EL (cell line): ENCODE measurements at places on chromosomes 12 and 14.

DNA sequence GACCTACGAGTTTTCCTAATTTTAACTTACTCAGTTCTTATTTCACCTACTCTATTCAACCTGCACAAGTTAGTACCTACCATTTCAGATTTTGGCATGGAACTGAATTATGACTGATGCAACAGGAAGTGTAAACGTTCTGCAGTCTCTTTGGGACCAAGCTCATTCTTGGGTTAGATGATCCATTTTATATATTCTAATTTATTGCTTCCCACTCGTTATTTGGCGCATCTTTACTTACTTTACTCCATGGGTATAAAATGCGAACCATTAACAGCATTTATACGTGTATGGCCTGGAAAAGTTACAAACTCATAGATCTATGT lies 1.0 kb upstream of the EML1 start:
- no peak for DNase-seq

GRCh38 chr12:48280572-48280971 lies 70.1 kb downstream of the ZNF641 start:
- no peak for DNase-seq

- DNase-seq, result no peak
Observed at GRCh38 chr14:24418492-24418873, 11.0 kb downstream of the CBLN3 start.

- DNase-seq, result peak; percentile 98
Observed at GRCh38 chr12:12839873-12840579, 26.9 kb downstream of the DDX47 start.

DNA sequence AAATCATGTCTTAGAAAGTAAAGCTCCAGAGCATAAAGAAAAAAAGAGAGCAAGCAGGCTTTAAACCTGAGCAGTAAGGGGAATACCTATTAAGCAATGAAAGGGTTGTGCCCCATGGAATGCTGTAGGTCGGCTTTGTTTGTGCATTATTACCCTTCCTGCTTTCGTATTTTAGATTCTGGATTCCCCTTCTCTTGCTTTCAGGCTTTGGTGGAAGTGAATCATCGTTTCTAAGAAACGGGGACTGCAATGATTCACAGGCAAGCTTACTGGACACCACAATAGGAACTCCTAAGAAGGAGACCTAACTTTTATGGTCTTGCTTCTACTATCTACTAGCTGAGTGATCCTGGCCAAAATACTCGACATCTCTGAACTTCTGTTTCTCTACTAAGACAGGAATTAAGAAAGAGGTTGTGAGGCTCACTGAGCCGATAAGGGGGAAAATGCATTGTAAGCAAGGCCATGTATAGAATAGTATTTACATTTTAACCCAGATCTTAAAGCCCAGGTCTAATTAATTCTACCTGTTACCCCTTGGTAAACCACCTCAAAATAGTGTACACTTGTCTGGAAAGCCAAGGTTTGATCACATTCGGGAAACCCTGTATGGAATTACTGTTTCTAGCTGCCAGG lies 1.2 kb upstream of the BMAL2 start:
- DNase-seq, result peak; percentile 91

- no peak for DNase-seq
Observed at GRCh38 chr12:52708010-52708409, 4.7 kb upstream of the KRT77 start.

- DNase-seq, result no peak
Observed at GRCh38 chr14:77710364-77710763, 2.5 kb downstream of the SLIRP start.

DNA sequence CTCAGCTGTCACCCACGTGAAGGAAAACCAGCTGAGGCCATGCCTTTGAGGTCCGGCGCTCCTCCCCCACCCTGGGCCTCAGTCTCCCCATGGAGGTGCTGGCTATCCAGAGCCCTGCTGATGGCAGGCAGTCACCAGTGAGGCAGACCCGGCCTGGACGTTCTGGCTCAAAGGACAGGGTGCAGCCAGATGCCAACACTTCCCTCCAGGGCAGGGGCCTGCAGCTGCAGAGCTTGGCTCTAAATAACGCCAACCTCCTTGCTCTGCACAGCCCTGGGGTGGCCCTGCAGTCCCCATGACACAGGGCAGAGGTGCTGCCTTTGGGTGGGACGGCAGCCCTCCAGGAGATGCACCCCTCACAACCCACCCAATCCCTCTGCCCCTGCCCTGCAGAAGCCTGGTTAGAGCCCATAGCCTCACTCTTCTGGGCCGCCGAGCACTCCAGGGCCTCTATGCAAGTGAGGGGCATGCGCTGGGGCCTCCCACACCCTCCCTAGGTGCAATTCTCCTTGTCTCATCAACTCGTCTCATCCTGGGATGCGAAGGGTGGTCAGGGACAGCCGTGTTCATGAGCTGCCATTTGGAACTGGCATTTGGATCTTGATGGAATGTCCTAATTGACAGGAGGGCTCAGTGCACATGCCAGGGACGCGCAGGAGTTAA lies 30.4 kb downstream of the CCDC85C start:
- no peak for DNase-seq

DNA sequence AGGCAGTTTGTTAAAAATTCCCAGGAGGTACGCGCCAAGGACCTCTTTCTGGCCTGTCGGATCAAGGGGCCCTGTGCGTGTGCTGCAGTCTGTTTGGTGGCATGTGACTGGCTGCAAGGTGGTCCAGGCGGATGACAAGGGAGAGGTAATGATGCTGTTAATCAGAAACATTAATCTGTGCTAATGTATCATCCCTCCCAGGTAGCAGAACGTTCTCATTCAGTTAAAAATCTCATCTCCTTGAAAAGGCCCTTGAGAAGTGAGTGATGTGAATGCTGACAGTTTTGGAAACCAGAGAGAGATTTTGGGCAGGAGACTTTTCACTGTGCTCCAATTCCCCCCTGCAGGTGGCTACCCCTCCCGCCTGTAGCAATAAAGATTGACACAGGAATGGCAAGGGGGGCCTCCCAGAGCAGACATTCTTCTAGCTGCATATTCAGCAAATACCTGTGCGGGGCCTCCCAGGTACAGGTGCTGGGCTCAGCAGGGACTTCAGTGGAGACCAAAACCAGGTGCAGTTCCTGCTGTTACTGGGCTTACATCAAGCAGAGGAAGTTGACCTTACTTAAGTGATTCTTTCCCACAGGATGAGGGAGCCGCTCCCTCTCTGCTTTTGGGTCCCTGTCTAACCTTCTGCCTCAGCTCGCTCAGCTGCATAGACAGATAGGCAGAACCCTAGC lies 364.8 kb downstream of the CACNA1C start:
- no peak for DNase-seq

GRCh38 chr12:76178452-76178851 lies 94.0 kb upstream of the NAP1L1 start:
- no peak for DNase-seq

GRCh38 chr14:70619708-70620107 lies 19.3 kb upstream of the MED6 start:
- no peak for DNase-seq

DNA sequence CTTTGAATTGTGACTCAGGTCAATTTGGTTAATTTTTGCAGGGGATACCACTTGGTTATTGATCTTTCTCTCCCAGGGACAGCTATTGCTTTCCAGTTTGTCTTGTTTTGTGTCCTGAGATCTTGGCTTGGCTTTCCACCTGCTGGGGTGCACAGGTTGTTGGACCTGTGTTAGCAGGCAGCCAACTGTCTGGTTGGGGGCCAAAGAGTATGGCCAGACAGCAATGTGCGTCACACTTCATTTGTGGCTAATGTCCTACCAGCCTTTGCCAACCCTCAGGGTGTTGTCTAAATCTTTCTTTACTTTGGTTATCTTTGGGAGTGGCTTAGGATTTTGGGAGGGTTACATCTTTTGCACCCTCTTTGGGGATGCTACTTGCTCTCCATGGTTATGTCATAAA lies 494.9 kb upstream of the ATP2B1 start:
- DNase-seq, result no peak

GRCh38 chr12:53252349-53252916 lies 15.7 kb upstream of the ESPL1 start:
- no peak for DNase-seq

- no peak for DNase-seq
Observed at GRCh38 chr12:9980126-9980525, 8.9 kb downstream of the CLEC12A start.

DNA sequence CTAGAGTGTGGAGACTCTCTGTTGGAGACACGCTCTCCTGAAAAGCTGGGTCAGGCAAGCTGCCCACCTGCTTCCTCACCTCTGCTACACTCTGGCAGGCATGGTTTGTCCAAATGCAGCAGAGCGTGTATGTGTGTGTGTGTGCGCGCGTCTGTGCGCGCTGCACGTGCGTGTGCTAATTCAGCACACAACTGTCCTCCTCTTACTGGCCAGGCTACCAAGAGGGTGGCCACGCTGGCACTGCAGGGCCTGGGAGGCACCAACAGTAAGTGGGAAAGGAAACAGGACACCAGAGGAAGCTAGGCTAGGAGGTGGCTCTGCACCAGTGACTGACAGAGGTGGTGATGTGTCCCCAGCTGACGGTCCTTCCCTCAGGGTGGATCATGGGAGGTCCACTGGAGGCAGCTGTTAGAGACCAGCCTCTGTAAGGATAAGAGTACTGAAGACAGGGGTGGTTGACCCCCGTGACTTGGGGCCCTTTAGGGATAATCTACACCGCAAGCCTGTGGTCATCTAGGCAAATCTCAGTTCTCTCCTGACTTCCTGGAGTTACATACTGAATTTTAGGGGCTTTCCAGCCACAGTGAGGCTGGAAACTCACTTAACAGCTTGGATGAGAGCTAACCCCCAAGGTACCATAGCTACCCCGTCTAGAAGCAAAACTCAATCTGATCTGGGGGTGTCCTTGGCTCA lies 15.6 kb upstream of the TFCP2 start:
- no peak for DNase-seq

DNA sequence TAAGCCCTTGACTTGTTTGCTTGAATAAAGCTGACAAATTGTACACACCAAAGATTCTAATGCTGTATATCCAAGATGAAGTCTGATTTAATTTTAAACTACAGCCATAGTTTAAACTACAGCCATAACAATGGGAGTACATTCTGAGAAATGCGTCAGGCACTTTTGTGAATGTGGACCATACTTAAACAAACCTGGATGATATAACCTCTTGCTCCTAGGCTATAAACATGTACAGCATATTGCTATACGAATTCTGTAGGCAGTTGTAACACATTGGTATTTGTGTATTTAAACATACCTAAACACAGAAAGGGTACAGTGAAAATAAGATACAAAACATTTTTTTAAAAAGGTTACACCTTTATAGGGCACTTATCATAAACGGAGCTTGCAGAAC lies 59.4 kb upstream of the KCNMB4 start:
- no peak for DNase-seq

GRCh38 chr12:65125247-65125646 lies 4.1 kb upstream of the WIF1 start:
- DNase-seq, result no peak

- no peak for DNase-seq
Observed at GRCh38 chr14:48704639-48705038, 881.5 kb downstream of the RPS29 start.

GRCh38 chr12:10154145-10154496 lies 17.8 kb downstream of the OLR1 start:
- DNase-seq, result no peak

DNA sequence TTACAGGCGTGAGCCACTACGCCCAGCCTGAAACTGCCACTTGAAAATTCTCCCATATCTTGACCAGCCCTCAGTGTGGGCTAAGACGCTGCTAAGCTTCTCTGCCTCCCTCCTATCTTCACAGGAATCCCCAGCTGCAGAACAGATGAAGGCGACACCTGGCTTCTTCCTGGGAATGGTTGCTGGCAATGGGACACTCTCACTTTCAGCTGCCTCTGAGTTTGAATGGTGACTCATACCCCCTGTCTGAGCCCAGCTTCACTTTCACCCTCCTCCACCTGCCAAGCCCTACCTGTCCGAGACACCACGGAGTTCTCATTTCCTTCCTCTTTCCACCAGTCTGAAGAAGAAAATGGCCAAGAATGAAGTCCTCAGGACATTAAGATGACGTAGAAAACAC lies 18.3 kb upstream of the VASH1 start:
- no peak for DNase-seq

DNA sequence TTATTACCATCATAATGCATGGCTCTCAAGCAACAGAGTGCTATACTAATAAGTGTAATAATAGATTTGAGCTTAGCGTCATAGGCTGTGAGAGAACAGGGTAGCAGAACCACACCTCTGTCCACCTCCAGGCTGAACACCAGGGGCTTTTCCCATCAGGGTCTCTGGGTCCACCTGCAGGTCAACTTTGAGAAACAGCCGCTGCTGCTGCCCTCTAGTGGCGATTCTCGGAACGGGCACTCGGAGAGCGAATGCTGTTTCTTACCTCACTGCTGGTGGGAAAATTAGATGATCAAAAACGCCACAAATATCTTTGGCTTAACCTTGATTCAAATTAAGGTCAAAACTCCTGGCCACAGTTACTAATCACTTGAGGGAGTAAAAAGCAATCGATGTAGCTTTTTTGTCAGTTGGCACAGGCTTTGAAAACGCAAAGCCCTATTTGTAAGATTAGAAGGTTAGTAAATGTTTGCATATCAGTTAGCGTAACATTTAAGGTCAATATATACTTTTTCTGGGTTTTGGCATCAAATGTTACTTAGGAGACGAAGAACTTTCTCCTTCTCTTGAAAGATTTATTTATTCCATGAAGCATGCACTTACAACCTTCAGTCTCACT lies 127.9 kb upstream of the TMEM132D start:
- peak; percentile 2 for DNase-seq

- no peak for DNase-seq
Observed at GRCh38 chr14:102078831-102079699, 7.8 kb downstream of the HSP90AA1 start.
